NCI-H1417 treated with DMSO at 0.1 percent for 48 hours (cell line): ENCODE measurements at places on chromosomes 7 and 10.

DNA sequence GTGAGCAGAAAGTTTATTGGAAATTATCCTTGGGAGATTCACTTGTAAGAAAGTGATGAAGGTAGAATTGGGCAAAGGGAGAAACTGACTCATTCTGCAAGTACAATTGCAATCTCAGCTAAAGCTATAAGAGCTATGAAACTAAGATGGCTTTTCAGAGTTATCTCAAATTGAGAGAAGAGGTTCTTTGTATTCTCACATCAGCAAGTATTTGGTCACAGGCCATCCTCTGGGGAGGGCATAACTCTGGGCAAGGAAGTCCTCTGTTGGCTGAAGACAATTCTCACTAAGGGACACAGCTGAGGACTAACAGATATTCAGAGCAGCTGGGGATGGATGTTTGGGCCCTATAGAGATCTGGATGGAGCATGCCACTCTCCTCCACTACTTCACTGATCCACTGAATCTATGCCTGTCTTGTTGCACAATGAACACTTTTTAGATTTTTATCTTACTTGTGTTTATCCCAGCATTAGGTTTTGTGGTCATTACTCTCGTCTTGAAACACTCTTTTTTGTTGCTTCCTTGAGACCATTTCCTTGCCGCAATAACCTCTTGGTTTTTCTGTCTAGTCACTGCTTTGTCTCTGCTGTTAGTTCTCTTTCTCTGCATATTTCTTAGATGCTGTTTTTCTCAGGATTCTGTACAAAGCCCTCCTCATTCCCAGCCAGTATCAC lies 115.1 kb downstream of the GNAI1 start:
- no peak for DNase-seq

- DNase-seq, result no peak
These were observed 475.5 kb downstream of the RPS24 start for GRCh38 chr10:78508955-78509748.

DNA sequence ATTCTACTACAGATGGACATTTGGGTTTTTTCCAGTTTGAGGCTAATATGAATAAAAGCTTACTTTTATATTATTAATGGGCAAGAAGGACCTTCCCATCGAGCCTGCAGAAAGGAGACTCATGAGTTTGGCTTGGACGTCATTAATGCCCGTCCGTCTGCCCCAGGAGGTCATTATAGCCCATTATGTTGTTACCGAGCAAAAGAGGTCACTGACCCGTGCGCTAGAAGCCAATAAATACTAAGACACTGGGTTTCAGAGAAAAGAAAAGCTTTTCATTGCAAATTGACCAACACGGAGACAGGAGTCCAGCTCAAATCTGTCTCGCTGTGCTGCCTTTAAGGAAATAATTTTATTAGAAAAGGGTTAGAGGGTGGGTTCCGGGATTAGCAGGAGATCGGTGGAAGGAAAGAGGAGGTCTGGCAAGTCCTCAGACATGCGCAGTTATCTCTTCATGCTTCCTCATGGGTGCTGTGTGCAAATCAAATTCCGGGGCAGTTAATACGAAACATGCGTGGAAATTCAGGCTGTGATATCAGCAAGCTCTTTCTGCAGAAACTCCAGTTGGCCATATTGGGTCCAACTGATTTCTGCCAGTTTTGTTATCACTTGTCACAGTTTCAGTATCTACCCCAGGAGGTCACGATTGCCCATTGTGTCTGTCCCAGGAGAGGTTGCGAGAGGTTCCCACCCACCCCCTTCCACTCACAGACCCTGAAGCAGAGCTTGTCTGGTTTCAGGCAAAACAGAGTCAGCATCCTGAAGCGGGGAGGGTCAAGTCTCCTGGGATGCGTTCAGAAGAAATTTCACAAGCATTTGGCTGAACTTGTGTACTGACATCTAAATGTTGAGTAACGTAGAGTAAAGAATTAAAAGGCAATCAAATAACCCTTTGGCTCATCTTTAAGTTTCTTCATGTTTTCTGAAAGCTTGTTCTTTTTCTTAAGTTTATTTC lies 1.1 kb upstream of the GALNTL5 start:
- no peak for DNase-seq

GRCh38 chr10:83214136-83214535 lies 925.2 kb upstream of the GHITM start:
- DNase-seq, result no peak

DNA sequence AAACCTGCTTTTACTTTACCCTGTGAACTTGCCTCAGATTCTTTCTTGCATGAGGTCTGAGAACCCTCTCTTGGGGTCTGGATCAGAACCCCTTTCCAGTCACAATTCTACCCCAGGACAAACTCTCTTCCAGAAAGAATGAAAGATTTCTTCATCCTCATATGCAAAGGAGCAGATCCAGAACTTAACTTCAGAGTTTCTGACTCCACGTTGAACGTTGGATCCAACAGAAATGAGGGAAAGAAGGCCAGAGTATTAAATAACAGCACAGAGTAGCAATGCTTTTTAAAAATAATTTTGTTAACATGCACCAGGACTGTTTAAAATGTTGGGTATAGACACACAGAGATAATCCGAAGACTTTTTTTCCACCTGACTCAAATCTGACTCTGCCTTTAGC lies 632.9 kb upstream of the AUTS2 start:
- no peak for DNase-seq

DNA sequence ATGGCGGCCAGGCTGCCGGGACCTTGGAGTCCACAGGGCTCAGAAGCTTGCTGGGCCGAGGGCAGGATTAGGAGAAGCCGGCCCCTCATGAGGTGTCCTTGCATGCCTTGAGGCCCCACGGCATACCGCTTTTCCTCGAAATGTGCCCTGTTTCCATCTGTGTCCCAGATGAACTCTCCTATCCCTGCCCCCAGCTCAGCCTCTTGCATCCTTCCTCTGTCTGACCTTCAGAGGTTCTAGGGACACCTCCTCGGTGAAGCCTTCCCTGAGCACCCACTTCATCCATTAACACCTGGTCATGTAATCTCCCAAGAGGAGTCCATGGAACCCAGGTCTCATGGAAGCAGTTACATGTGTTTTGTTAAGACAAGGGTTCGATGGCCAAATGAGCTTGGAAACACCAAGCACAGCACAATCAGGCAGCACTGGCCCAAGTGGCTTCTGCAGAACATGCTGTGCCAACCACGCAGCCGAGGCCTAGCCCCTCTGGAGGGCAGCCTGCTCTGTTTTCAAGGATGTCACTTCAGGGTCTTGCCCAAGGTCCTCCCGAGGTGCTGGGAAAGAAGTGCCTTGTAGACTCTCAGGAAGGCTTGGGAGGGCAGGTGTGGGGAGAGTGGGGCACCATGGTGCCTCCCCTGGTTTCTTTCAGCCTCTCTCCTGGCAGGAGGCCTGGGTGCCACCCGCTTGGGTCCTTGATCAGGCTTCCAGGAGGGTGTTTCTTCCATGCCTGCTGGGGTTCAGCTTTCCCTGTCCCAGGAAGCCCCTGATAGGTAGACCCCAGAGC lies 124.3 kb downstream of the NEURL1 start:
- no peak for DNase-seq

DNA sequence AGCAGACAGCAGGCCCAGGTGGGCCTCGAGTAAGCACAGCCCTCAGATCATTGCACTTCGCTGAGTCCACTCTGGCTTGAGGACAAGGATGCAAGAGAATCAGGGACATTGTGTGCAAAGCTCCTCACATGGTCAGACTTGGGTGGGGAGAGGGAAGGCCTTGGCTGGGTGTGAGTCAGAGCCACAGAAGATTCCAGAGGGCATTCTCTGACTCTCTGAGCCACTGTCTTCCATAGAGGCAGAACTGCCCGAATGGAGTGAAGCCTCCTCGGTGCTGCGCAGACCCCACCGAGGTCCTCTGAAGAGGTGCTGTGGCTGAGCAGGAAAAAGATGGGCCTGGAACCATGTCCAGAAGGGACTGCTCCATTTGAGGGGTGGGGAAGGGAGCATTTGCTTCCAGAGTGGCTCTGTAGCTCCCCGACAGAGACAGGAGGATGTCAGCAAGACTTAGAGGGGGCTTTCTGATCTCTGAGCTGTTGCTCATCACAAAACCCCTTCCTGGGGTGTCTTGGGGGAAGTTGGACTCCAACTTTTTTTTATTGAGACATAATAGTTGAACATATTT lies 120.8 kb downstream of the PTPN20 start:
- no peak for DNase-seq

DNA sequence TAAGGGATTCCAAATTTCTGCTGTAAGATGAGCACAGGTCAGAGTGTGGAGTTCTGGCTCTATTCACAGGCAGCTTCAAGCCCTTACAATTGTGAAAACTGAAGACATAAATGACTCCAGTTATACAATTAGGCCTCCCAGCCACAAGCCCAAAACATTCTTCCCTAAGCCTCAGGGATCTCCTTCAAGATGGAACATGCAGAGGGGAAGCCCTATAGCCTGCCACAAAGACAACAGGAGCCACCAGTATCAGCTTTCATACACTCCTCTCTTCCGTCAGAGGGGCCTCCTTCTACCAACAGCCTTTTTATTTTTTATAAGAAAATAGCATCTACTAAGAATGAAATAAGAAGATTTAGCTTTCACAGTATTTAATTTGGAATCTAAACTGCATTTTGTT lies 46.5 kb downstream of the DLD start:
- DNase-seq, result no peak

DNA sequence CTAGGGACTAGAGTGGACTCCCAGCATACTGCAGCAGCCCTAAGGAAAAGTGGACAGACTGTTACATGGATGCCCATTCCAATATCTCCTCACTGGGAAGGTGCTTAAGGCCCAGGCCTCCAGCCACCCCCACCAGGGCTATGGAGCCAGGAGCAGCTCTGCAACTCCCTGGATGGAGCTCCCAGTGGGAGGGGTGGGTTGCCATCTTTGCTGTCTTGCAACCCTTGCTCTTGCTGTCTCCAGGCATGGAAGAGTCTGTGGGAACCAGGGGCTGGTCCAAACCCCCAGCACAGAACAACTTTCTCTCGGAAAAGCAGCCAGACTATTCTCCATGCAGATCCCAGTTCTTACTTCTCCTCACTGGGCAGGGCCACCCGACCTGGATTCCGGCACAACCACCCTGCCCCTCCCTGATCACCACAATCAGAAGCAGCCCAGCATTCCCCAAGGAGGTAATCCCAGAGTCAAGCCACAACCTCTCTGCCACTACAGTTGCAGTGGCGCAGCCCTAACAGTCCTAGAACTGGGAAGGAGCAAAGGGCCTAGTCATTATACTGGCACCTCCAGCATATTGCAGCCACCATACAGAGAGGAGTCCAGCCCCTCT lies 41.8 kb upstream of the ZNF488 start:
- no peak for DNase-seq

DNA sequence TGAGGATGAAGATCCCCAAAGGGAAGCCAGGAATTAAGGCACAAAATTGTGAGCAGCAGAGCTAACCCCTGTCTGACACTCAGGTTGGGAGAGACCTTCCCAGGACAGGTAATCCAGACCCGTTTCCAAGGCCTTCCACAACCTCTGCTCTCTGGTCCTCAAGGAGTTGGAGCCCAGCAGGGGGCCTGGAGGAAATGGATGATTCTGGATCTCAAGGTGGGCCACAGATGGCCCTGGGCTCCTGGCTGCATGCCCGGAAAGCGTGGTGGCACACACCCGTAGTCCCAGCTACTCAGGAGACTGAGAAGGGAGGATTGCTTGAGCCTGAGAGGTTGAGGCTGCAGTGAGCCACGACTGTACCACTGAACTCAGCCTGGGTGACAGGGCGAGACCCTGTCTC lies 42.3 kb downstream of the DPYSL4 start:
- no peak for DNase-seq

DNA sequence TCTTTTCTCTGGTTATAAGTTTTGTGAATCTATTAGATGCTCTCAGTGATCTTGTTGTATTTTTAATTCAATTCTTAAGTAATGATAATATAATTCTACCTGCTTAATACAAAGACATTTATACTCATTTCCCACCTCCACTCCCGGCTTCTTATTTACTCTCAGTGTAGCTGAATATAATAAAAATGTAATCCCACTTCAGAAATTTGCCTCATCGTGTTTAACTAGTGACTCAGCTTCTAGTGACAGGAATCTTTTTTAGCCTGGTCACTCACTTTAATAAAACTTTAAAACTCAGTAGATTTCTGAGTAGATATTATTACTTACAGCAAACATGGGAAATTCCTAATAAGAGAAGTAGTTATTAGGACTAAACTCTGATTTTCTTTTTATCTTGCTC lies 1506.2 kb upstream of the LRRTM3 start:
- DNase-seq, result no peak

- DNase-seq, result no peak
These were observed 23.7 kb upstream of the LAMB1 start for GRCh38 chr7:108026647-108027046.

DNA sequence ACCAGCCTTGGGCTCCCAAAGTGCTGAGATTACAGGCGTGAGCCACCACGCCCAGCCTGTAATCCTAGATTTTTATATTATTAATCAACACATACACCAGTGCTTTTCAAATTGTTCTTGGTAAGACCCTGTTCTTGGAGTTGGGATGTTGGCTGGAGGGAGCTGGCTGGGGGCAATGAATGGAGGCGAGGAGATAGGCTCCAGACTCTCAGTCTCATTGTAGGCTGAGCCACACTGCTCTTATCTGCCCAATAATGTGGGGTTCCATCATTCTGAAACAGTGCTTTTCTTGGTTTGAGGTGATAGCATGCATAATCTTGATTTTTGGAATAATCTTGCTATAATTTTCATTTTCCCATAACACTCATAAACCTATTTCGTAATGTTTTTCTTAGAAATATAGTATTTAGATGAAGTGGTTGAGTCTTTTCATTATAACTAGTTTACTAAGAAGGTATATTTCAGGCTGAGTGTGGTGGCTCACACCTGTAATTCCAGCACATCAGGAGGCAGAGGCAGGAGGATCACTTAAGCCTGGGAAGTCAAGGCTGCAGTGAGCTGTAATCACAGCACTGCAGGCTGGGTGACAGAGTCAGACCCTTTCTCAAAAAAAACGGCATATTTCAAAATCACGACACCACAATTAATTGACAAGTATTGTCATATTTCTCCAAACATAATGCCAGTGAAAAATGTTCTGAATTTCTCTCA lies 65.1 kb upstream of the LYZL2 start:
- DNase-seq, result no peak

GRCh38 chr7:36794689-36795088 lies 70.4 kb upstream of the AOAH start:
- DNase-seq, result no peak

DNA sequence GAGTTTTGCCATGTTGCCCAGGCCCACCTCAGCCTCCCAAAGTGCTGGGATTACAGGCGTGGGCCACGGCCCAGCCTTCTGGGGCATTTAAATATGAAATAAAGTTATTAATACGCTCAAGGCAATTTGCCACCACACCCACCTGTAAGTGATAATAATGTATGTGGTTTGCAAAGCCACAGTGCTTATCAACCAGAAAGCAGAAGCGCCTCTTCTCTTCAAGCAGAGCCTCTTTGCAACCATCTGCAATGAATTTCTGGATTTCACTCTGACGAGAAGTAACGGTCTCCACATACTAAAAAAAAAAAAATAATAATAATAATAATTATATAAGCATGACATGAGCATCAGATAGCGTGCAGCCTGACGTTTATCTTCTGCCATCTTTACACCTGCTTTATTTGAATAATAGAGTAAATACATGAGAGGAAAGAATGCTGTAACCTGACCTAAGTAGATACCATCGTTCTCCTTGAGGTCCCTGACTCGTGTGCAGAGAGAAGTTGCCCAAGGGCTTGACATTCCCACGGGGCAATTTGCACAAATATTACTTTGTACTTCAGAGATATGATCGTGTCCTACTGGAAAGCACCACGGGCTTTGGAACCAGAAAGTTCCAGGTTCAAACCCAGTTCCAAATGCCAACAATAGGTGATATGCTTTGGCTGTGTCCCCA lies 34.0 kb downstream of the BRI3 start:
- DNase-seq, result no peak
